ENCODE measurements at places on chromosomes 7 and 10.

DNA sequence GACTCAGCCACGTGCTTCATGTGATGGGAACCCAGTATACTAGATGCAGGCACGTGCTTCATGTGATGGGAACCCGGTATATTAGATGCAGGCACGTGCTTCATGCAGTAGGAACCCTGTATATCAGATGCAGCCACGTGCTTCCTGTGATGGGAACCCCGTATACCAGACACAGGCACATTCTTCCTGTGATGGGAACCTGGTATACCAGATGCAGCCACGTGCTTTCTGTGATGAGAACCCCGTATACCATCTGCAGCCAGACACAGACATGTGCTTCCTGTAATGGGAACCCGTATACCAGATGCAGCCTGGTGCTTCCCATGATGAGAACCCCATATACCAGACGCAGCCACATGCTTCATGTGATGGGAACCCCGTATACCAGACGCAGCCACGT, 44.0 kb downstream of the MGMT start:
- no peak for DNase-seq

GRCh38 chr7:70353946-70354335, 755.7 kb downstream of the AUTS2 start:
- DNase-seq: no peak

GRCh38 chr7:44288811-44289340, 36.5 kb downstream of the CAMK2B start:
- DNase-seq: no peak

GRCh38 chr7:78315119-78315518, 516.5 kb downstream of the PHTF2 start:
- no peak for DNase-seq

- no peak for DNase-seq
Measured at GRCh38 chr7:78437118-78437517, 638.5 kb downstream of the PHTF2 start.

DNA sequence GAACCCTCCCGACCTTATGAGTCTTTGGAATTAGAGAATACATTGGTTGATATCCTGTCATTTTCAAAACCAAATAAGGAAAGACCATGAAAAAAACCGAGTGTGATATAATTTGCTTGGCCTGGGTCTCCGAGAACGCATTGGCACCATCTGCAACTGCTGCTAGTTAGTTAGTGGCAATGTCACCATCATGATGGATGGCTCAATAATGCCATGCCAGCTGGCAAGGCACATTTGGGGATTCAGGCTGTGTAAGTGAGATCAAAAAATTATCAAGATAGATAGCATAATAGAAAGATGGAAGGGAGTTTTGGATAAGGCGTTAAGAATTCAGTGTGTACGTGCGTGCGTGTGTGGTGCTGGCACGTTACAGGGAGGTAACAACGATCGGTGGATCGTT, 134.7 kb upstream of the TCERG1L start:
- DNase-seq: no peak

DNA sequence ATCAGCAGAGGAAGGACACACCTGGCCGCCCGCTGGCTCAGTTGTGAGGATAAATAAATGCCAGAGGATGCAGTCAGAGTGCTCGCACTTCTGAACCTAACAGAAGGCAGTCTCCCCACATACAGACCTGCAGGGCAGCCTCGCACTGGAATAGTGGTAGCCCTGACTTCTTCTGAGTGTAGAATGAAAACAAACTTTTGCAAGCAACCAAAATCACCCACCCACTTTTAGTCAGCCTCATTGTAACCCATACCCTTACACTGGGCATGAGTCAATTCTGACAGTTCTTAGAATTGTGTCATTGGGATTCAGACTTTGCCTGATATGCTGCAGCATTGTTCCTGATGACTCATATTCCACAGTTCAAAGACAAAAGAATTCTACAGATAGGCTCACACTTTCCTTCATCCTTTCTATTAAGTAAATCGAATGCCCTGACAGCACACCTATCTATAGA, 167.0 kb upstream of the CDK1 start:
- peak; percentile 21 for DNase-seq

GRCh38 chr7:25853314-25853713, 298.7 kb upstream of the NFE2L3 start:
- no peak for DNase-seq

GRCh38 chr10:59082249-59082648, 94.2 kb upstream of the PHYHIPL start:
- DNase-seq: no peak

DNA sequence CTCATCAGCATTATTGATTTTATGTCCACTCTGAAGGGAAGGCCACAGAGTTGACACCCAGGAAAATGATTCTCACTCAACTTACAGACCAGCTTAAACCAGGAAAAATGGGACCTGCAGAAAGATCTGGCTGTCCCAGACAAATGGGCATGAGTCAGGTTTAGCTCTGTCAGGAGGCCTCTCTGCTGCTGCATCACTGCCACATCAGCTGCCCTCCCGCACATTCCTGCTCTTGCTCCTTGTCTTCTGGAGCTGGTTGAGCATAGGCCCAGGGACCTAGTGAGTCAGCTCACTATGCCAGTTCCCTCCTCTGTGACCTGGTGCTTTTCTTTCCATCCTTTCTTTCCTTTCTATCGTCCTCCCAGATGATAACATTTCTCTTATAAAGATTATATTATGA, 18.8 kb upstream of the SMNDC1 start:
- no peak for DNase-seq

GRCh38 chr10:17607603-17608332, 9.4 kb downstream of the HACD1 start:
- peak; percentile 64 for DNase-seq

DNA sequence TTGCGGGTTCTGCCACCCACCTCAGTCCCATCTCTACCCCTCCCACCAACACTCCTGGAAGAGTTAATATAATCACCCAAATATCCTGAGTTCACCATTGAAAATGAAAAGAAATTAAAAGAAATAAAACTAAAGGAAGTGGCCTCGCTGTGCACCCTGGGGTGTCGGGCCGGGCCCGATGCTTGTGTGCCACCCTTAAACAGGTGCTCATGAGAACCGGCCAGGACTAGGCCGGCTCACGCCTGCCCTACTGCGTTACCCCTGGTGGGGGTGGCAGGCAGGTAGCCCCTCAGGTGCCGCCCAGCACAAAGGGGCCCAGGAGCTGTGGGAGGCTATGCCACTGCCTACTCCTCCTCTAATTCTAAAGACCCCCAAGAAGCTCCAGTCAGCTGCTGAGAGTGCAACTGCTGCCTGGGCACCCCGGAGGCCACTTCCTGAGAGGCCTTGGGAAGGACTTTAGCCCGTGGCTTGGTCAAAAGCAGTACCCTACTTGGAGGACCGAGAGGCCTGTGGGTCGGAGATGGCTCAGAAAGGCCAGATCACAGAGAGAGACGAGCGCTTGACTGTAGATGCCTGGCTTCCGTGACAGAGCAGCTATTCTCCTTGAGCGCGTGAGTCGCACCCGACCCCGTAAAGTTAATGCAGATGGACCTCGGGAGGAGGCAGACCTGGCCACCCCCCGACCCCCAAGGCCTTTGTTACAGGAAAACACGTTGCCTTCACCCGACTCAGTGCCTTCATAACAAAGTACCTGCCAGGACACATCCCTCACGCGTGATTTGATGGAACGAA, 51.0 kb upstream of the PPP2R2D start:
- no peak for DNase-seq

DNA sequence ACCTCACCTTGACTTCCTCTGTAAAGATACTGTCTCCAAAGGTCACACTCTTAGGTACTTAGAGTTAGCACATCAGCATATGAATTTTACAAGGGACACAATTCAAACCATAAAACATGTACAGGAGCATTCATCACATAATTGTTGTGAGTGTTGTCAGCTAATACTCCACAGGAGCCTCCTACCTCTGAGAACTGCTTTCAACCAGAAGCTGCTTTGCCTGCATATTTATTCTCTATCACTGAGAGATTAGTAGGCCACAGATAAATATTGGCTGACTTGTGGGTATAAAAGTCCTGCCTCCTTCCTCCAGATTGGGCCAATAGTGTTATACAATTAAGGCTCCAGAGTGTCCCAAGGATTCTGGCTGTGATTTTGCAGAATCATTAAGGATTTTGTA, 1207.0 kb downstream of the XPNPEP1 start:
- no peak for DNase-seq

DNA sequence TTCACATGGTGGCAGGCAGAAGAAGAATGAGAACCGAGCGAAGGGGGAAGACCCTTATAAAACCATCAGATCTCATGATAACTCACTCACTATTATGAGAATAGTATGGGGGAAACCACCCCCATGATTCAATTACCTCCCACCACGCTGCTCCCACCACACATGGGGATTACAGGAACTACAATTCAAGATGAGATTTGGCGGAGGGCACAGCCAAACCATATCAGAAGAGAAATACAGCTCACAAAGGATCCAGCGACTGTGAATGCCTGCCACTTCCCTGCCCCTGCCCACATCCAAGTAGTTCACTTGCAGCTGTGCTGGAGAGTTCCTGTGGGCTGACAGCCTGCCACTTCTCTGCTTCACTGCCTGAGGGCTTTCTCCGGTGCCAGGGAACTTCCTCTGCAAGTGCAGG, 148.7 kb downstream of the C7orf25 start:
- no peak for DNase-seq

- no peak for DNase-seq
Measured at GRCh38 chr7:104045183-104045582, 55.7 kb upstream of the RELN start.

- no peak for DNase-seq
Measured at GRCh38 chr7:122689346-122690109, 9.4 kb downstream of the RNF133 start.

- no peak for DNase-seq
Measured at GRCh38 chr7:104936546-104936945, 77.5 kb upstream of the KMT2E start.

Data from inflammatory macrophage (primary cell).